ENCODE measurements at places on chromosomes 2 and 18.
A peak's percentile ranks its signal among the peaks of the same experiment; 100 is the strongest.

GRCh38 chr2:127698553-127699355 lies 2.5 kb upstream of the SFT2D3 start:
- no peak for DNase-seq

GRCh38 chr2:10410823-10411437 lies 37.2 kb downstream of the ODC1 start:
- no peak for DNase-seq

DNA sequence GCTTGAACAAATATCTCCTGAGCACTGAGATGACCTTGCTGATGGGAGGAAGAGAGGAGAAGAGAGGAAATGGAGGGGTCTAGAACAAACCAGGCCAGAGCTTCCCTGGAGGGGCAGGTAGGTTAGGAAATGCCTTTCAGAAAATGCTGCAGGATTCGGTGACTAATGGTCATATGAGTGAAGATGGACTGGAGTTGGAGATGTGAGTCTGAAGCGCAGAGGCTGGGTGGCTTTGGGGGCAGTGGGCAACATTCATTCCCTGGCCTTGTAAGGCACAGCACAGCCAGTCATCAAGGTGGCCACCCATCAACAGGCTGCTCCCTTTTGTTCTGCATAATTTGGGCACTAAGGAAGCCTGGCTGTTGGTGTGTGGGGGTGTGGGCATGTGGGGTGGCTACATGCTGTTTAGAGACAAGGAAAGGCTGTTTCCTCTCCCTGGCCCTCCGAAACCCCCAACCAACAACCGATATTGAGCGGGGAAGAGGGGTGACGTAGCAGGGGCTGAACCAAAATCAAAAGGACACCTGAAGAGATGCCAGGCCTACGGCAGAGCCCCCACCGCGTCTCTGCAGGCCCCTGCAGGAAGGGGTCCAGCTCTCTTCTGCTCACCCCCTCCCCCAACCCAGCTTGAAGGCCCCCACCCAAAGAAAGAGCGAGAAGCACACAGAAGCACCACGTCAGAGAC lies 1.5 kb downstream of the SLC30A3 start:
- no peak for DNase-seq

DNA sequence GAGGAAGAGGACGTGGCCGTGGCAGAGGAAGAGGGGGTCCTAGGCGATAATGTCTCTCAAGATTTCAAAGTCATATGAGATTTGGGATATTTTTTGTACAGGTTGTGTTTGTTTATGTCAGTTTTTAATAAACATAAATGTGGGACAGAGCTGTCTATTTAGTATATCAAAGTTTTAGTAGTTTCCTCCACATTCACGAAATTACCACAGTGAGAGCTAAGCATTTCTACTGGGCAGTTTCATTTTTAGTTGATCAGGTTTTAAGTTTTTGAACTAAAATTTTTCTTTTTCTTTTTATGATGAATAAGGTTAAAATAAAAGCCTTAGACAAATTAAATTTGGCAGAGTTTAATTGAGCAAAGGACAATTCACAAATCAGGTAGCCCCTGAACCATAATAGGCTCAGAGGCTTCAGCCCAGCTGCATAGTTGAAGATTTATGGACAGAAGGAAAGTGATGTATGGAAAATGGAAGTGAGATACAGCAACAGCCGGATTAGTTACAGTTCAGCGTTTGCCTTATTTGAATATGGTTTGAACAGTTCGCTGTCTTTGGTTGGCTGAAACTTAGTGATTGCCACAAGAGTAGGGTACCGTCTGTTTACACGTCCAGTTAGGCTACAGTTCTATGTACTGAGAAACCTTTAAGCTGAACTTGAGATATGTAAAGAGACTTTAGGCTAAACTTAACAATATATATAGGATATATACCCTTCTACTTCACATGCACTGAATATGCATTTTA lies 17.1 kb downstream of the SNRPD1 start:
- DNase-seq, result no peak

DNA sequence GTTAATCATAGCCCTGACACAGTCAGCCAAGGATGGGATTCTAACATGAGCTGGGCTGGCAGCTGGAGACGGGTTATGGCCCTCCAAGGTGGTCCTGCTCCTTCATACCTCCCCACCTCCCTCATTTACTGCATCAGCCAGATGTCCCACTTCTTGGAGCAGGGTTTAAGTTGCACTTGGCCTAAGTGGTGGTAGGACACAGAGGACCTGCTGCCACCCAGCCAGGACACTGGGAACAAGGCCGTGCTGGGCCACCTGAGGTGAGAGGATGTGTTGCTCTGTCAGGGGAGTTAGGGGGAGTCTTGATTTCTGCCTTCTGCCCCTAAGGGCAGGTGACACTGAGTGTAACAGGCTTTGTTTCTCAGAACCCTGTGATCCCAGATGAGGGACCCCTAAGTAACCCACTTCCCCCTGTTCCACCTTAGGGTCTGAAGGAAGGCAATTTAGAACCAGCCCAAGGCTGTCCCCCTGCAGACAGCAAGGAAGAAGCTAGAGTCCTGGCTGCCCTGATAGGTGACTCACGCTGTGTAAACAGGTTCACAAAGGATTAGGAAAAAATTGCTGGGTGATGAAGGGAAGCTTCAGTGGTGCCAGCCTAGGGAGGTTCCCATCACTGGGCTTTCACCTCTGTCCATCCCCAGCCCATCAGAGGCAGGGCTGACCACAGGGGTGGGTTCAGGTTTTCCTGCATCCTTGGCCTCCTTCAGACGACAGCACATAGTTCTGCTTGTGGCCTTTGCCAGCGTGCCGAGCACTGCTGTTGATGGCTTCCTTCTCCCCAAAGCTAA lies 114.3 kb upstream of the MCFD2 start:
- DNase-seq, result no peak

DNA sequence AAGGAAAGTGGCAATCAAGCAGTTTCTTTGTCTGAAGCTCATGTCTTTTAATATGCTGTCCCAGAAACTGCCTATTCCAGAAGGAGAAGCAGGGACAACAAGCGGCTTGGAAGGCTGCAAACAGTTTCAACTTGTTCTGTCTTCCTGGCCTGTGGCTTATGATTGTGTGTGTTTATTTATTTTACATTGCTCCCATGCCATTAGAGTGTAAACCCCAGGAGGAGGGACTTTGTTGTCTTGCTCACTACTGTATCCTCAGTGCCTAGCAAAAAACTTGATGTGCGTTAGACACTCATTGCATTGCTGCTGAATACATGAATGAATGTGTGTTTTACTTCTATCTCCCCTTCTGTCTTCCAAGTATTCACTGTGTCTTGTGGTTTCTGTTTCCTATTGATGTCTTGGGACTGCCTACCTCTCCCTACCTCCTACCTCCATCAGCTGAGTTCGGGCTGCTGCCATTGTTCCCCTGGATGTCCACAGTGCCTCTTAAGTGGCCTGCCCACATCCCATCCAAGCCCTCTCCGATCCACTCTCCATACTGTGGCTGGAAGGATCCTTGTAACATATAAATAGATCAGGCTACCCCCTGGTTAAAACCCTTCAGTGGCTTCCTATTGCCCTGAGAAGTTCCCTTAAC lies 261.4 kb downstream of the DYSF start:
- DNase-seq, result no peak

GRCh38 chr2:167332358-167332757 lies 444.1 kb downstream of the XIRP2 start:
- DNase-seq, result no peak

GRCh38 chr2:1799174-1799573 lies 54.9 kb upstream of the PXDN start:
- no peak for DNase-seq

GRCh38 chr2:73984203-73984921 lies at the start of gene TET3:
Gene TET3, plus strand, starts transcription at chr2:73984910. Its CDS starts 1,494 bp downstream, at chr2:73986404.
- DNase-seq, result peak; percentile 47

DNA sequence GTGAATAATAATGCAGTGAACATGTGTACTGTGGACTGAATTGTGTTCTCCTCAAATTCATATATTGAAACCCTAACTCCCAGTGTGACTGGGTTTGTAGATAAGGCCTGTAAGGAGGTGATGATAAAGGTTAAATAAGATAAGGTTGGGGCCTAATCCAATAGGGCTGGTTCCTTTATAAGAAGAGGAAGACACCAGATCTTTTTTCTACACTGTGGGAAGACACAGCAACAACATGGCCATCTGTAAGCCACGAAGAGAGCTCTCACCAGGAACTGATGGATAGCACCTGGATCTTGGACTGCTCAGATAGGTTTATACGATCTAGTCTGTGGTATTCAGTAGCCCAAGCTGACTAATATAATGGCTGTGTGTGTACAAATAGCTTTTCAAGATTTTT lies 66.8 kb downstream of the BMPR2 start:
- no peak for DNase-seq
